ENCODE measurements at places on chromosomes 5 and 9.

DNA sequence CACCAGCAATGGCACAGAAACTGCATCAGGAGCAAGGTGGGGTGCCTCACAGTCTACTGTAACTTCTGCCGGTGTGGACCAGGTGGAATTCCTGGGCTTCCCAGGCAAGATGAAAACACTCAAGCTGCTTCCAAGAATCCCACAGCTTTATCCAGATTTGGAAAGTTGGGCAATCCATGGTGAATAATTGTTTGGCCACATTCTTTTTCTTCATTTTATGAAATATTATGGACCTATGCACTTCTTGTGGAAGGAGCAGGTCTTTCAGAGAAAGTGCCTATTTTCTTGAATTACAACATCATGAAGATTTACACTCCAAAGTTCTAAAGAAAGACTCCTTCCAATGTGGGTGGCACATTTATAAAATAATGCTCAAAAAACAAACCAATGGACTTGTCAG is 503.6 kb downstream of the SEMA5A start:
- DNase-seq = no peak

DNA sequence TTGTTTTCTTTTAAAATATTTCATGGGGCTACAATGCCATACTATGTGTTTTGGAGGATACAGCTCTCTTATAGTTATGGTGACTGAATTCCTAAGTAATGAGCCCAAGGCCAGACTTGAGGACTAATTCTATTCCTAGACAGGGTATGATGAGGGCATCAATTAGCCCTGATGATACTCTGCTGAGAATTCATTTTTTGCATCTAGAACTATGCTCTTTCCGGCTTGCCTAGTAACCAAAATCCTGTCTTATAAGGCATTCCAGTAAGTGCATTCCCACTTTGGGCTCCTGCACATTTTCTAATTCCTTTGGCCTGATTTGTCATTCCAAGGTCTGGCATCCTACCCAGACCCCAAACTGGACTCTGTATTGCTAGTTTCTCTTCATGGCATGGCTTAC is 62.4 kb downstream of the MAT2B start:
- no peak for DNase-seq

GRCh38 chr5:146683861-146684260 is 167.9 kb upstream of the GPR151 start:
- no peak for DNase-seq

DNA sequence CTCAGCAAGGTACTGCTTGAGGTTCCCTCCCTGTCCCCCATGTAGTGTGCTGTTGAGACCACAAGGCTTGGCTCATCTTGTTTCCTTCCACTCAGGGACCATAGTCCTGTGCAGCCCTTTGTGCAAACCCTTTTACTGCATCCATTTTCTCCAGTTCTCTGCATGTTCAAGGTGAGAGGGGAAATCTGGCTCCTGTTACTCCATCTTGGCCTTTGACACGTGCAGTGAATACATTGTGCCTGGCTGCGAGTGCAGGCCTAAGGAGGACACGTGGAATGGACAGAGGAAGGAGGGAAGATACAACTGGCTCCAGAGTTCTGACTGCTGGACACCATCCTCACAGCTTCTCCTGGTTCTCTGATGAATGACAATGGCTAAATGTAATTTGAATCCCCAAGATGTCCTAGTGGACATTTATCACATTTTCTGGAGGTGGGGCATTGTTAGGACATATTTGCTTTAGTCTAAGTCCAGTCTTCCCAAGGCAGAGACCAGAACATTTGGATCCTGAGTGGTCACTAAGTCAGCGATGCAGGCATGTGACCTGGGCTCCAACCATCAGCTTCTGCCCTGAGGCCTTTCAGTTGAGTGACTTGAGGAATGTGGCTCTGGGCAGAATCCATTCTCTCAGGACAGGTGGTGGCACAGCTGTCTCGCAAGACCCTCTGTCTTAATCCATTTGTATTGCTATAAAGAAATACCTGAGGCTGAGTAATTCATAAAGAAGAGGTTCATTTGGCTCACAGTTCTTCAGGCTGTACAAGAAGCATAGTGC is 189.0 kb upstream of the DAP start:
- DNase-seq = no peak

- DNase-seq = no peak
Observed at GRCh38 chr9:13948037-13948436, 365.9 kb downstream of the NFIB start.

Measured in stimulated activated CD4-positive, alpha-beta T cell treated with anti-CD3 and anti-CD28 coated beads, Interleukin-15, amount 100 ng/mL, for 1 hour (primary cell).